ENCODE measurements at places on chromosomes 6 and 20. TPM values are rescaled to one million over a fixed set of nuclear protein-coding genes. Genes with fewer than 3 reads are reported as not detected.

LTV1 gene
- 36.3 TPM for total RNA-seq

PRSS35 gene
- not detected for total RNA-seq

MAP7 gene
- total RNA-seq, result 3.1 TPM

BMP6 gene
- total RNA-seq, result 0.27 TPM

CLPSL1 gene
- not detected for total RNA-seq

GRM1 gene
- not detected for total RNA-seq

SH3BGRL2 gene
- total RNA-seq, result 0.40 TPM

NFKBIL1 gene
- total RNA-seq, result 18.1 TPM

KCNQ5 gene
- total RNA-seq, result 5.1 TPM

NNAT gene
- 0.91 TPM for total RNA-seq

KIF25 gene
- total RNA-seq, result not detected

ULBP3 gene
- 0.46 TPM for total RNA-seq

BPIFB2 gene
- not detected for total RNA-seq

OR2B6 gene
- total RNA-seq, result not detected

PPP1R3D gene
- 4.7 TPM for total RNA-seq

RBM24 gene
- total RNA-seq, result not detected

ELOVL2 gene
- total RNA-seq, result not detected

DCDC2 gene
- 0.23 TPM for total RNA-seq

CCN6 gene
- 0.32 TPM for total RNA-seq
